Endothelial cell (in vitro differentiated cells): ENCODE measurements at places on chromosomes 4 and X.

- no peak for DNase-seq
These were observed 122.1 kb downstream of the FRAS1 start for GRCh38 chr4:78179196-78179595.

GRCh38 chr4:158211222-158211621 is 936 bp downstream of the TMEM144 start:
- no peak for DNase-seq

DNA sequence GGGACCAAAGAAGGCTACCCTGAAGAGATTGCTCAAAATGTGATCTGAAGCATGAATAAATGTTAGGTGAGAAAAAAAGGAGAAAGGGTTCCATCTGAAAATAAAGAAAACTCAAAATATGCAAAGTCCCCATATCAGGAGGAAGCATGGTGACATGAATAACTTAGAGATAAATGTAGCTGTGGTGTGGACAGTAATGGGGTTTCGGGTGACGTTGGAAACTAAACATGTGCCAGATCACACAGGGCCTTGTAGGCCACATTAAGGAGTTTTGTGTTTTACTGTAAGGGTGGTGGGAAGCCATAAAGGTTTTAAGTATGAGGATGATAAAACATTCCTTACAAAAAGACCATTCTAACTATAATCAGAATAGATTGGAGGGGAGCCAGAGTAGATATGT is 40.3 kb upstream of the ACSL4 start:
- DNase-seq = no peak

GRCh38 chrX:129043138-129043537 is 480.2 kb downstream of the SMARCA1 start:
- no peak for DNase-seq
